ENCODE measurements at places on chromosomes 1 and 21.
A peak's percentile ranks its signal among the peaks of the same experiment; 100 is the strongest.

DNA sequence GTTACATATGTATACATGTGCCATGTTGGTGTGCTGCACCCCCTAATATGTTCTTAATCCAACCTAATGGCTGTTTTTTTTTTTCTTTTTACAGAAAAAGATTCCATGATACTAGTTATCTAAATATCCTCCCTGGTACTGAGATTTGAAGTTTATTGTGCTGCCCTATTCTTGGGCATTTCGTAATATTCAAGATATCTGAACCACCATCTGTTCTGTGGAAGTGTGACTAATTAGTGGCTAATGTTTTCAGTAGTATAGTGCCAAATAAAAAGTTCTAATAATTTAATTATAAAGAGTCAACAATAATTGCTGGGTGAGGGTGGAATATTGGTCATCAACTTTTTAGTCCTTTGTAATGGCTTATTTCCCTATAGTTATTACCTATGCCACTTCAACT, 217.5 kb downstream of the GABPA start:
- no peak for DNase-seq

DNA sequence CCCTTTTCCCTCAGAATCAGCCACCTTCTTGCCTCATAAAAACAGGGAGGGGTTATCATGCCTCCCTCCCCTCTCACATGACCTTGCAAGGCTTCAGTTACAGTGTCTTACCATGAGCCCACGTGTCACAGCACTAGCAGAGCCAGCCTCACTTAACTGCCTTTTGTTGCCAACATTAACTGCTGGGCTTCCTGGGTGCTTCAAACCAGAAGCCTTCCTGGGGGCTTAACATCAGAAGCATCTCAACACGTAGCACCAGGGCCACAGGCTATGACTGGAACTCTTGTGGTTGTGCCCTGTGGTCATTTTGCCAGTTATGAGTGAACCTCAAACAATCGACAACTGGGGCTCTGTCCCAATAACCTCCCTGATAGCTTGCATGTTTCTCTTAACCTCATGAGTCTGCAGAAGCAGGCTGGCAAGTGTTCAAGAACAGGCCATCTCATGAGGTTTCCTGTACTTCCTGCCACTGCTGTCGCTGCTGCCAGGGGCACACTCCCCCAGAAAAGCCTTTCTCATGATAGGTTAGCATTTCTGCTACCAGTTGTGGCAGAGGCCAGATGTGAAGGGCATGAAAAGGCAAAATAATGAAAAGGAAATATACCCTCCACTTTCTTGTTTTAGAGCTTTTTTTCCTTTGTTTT, 132.2 kb downstream of the GLUL start:
- peak; percentile 41 for DNase-seq

GRCh38 chr1:192792628-192793027, 16.2 kb upstream of the RGS2 start:
- DNase-seq, result no peak

DNA sequence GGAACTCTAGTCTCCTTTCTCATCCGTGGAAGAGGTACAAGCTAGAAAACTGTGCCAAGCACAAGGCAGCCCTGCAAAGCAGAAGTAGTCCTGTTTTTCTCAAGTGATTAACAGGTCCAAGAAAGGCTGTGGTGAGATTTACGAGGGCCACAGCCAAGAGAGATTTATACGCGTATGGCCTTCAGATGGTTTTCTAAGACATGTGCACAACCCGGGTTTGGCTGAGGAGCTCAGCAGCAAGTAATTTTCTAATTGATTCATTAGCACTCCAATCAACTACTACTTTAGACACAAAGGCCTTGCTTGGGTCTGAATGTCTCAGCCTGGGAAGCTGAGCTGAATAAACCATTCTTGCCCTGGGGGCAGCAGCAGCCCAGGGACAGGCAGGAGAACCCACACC, 55.8 kb downstream of the SSBP3 start:
- DNase-seq, result no peak
